ENCODE measurements at places on chromosomes 13 and 19.

- DNase-seq: no peak
Observed at GRCh38 chr13:75160984-75161383, 321.0 kb downstream of the TBC1D4 start.

DNA sequence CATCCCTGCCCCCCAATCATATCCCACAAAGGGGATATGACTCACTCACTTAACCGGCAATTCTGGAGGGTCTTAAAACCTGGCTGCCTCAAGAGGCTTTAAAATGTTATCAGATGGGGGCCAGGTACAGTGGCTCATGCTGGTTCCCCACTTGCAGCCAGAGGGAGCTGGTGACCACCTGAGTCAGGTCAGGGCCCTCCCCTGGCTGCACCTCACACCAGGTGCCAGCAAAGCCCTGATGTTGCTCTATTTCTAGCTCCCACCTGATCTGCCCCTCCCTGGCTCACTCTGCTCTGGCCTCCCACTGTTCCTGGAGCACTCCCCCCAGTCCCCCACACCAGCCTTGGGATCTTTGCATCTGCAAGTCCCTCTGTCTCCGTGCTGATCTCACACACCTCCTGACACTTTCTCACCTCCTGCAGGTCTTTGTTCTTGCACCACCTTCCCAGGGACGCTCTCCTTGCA lies 14.2 kb downstream of the HPN start:
- DNase-seq: peak; percentile 8

DNA sequence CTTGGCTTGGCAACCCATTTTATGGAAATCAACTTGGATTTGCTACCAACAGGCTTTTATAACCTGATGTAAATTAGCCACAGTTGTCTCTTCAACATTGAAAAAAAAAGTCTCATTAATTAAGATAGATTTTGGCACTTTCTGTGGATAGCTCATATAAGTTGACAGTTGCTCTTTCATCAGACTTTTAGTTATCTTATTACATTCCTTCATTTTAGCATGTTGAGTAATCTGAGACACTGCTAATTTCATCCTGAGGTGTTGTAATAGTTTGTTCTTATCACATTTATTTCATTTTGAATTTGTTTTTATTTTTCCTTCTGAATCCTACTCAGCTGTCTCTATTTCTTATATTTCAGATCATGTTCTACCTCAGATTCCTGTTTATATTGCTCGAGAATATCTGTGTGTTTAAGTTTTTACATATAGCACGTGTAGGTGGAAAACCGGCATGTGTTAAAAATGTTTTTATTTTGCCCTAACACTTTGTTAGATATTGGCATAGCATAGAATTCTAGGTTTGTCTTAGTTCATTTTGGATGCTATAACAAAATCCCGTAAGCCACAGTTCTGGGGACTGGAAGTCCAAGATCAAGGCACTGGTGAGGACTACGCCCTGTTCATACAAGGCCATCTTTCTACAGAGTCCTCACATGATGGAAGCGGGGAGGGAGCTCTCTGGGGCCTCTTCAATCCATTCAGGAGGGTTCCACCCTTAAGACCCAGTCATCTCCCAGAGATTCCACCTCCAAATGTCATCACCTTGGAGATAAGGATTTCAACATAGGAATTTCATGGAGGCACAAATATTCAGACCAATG lies 239.4 kb downstream of the COL4A1 start:
- DNase-seq: no peak

DNA sequence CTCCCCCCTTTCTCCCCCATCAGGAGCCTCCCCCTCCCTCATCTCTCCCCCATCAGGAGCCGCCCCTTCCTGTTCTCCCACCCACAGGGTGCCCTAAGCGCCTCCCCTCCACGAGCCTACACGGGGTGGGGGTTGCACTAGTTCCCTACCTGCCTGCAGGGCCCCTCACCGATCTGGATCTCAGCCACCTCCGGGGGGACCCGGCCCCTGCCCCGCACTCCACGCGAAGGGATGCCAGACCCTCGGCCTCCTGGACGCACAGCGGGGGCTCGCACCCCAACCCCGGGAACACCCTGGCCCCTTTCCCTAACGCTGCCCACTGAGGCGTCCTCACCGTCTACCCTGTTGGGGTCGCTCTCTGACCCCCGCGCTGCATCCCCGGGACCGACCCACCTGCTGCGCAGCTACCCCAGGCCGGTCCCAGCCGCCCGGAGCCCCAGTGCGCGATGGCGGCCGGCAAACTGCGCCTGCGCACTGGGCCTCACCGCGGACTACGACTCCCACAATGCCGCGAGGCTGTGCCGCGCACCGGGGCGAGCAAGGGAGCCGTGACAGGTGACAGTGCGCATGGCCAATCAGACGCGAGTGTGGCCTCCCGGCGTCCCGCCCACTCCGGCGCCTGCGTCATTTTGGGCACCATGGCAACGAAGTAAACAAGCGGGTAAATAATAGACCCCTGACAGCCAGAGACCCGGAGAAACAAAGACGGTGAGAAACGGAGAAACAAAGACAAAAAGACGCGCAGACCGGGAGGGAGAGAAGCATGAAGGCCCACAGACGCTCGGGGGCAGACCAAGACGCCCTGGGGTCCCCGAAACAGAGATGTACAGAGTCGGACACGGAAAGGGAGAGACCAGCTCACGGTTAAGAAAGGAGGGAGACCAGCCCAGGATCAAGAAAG lies at the start of gene ZSCAN18:
TSS of gene ZSCAN18 (minus strand) at position 451 of the 901 bp plus-strand sequence. CDS start 7,964 bp downstream, outside the sequence.
- DNase-seq: peak; percentile 96

DNA sequence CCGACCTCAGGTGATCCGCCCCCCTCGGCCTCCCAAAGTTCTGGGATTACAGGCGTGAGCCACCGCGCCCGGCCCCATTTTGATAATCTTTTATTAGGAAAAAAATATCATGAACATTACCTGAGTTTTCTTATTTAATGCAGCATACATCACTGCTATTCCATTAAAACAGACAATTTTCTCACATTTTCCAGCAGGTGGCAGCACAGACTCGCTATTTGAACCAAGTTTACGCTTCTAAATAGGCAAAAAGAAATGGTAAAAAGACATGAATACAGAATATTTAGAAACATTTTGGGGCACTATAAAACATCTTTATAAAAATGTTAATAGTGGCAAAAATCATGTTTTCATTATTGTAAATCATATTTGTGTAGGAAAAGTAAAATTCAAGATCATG lies 903.1 kb downstream of the SLITRK6 start:
- peak; percentile 68 for DNase-seq

DNA sequence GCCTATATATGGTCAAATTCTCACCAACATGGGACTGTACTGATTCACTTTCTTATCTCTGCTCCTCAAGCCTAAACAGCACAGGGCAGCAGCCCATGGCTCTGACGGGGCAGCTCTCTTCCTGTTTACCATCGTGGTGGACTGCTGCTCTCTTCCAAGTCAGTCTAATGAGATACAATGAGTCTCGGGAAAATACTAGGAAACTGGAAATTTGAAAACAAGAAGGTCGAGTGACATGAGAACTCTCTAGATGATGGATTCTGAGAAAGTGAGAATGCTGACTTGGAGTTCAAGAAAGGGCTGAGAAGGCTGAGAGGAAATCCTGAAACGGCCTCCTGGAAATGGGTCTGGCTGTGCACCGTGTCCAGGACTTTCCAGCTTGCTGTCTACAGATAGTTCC lies 122.8 kb upstream of the ARGLU1 start:
- DNase-seq: no peak

DNA sequence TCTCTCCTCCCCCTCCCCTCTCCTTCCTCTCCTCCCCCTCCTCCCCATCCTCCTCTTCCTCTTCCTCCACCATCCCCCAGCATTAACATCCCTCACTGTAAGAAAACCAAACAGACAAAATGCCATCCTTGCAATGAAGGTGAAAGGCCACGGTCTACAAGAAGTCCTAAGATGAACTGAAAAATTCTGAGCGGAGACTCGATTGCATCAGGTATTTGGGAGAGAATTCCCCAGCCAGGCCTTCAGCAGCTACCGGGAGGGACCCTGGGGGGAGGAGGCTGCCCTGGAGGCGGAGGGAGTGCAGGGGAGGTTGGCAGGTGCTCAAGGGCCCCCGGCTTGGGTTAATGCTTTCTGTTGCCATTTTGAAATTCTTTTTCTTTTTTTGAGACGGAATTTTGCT lies 10.1 kb upstream of the TIMM44 start:
- DNase-seq: no peak

GRCh38 chr13:26600343-26600742 lies 42.9 kb downstream of the WASF3 start:
- DNase-seq: peak; percentile 10

DNA sequence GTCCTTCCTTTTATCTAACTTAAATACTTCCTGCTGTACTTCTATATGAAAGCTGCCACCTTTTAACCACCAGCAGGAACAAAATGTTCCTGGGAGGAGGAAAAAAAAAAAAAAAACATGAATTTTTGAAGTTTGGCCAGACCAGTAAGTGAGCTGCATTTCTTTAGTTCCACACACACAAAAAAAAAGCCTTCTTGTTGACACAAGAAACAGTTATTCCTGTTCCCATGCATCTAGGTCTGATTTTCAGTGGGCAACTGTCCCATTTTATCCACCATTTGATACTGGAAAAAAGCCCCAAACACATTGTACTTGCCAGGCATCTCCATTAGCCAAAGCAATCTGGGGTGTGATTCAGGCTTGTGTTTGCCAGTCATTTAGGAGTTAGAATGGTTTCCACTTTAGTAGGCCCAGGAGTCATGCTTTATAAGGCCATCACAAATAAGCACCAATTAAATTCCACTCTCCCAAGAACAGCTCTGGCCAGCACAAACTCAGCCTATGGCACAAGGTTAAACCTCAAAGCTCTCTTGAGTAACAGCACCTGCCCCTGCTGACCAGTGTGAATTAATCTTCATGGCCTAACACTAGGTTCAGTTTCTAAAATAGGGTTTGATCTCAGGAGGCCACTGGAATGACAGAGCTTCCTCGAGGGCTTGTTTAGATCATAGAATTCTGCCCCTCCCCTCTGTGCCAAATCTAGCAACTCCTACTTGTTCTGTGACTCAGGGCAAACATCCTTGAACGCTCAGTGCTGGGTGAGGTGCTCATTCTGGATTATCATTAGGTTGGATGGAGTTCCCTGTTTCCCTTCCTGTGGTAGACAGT lies 67.1 kb downstream of the NUFIP1 start:
- peak; percentile 90 for DNase-seq

DNA sequence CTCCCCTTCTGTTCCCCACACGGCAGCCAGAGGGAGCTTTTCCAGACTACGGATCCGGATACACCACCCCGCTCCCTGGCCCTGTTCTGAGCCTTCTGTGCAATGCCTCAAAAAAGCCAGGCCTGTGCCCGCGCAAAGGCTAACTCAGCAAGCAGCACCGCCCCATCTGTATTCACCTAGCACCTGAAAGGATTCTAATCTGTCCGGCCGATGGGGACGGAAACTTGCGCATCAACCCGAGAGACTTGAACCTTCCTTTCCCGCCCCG lies 589 bp downstream of the ZBTB45 start:
- DNase-seq: peak; percentile 79

DNA sequence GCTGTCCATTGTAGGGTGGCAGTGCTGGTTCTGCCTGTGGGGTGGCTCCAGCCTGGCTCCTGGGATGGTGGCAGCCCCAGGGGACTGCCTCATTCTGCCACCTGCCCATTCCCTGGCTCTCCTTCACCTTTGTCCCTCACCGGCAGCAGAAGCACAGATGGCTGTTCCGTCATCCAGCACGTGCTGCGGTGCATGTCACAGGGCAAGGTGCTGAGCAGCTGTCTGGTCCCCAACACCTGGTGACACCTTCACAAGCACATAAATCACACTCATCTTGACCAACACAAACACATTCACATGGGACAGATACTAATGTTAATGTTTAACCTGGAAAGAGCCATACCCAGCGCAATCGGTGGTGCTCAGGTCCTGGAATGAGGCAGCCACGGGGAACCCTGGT lies 126.8 kb downstream of the UQCRFS1 start:
- no peak for DNase-seq

GRCh38 chr19:34317311-34317927 lies 47.6 kb upstream of the GPI start:
- peak; percentile 37 for DNase-seq
